ENCODE measurements at places on chromosomes 5 and 9.

- DNase-seq, result no peak
Measured at GRCh38 chr9:77899679-77900354, 131.8 kb downstream of the GNAQ start.

DNA sequence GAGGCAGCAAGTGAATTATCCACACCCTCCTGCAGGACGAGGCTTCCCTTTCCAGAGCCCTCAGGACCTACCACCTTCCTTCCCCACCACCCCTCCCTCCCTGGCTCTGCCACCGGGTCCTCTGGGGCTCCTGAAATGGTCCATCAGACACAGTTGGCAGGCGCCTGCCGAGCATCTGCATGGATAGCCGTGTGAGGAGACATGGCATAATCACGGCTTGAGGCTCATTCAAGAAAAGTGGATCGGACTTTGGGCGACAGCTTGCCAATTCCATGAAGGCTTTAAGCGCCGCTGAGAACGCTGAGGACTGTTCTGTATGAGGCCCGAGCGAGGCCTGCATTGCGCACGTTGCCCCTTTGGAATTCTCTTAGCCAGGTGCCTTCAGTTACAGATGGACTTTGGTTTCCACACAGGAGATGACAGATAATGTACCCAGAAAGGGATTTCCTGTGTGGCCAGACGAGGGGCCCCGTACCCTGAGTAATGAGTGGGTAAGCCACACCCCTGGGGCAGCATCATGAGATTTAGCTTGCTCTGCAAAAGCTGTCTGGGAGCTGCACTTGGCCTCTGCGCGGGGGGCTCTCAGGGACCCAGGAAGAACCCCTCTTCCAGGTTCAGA, 179.8 kb downstream of the OLFM1 start:
- no peak for DNase-seq

GRCh38 chr9:69812068-69813000, 8.3 kb upstream of the CFAP95 start:
- DNase-seq, result no peak

DNA sequence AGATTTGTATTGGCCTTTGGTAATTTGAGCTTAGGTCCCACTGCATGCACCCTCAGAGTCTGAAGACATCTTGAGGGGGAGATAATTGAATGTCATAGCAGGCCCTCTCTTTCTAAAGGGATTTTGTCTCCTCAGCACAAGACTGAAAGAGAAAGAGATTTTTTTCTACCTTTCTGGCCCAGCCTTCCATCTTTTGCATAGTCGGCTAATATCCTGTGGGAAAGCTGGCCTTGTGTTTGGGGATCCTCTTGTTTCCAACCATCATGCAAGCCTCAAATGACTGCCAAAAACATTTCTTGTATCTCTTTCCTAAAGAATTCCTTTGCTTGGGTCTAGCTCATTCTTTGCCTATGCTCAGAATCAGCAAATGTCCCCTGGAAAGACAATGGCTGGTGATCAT, 42.0 kb upstream of the CDK5RAP2 start:
- no peak for DNase-seq

DNA sequence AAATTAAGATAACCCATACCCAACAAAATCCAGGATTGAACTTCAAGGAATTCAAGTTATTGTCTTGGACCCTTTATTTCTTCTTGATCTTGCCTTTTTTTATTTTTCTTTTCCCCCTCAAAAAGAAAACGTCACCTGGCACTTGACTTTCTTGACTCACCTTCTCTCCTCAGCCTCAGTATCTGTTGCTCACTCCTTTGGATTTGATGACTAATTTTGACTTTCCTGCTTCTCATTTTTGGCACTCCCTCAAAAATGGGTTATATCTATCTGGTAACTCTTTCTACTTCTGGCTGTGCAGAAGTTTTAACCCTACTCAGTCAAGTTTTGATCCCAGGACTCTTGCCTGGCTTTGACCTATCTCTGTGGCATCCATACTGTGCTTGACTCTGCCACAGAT, 66.6 kb upstream of the SPATA31D4 start:
- no peak for DNase-seq

DNA sequence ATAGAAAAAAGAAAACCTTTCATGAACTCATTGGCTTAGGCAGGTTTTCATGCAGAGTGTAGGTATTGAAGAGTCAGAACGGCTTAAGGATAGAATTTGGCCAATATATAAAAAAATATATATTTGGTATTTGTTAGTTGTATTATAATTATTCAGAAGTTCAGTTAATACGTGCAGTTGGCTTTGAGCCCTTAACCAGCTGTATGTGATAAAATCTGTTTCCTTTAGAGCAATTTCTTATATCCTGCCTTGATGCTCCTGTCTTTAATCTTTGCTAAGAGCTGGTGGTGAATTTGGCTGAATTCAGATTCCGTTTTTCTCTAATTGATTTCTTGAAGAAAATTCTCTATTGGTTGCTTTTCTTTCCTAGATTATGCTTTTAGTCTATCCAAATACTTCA, 3.7 kb downstream of the ANXA1 start:
- no peak for DNase-seq

DNA sequence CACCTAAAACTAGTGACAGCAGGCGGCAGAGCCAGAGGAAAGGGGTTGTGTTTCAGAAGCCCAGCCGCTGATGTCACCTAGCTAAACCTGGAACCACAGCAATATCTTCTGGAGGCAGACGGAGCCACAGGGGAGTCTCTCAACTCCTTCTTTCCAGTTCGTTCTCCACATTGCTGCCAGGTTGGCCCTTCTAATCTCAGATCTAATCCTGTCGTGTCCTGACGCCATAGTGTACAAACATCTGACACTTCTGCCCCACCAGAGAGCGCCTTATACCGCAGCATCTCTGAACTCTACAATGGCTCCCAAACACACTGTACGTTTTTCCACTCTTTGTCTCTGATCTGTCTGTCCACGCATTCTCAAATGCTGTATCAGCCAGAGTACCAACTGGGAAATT, 240.0 kb downstream of the SMARCA2 start:
- DNase-seq, result no peak
